ENCODE measurements at places on chromosomes 5 and 9.

GRCh38 chr5:76958991-76959767 is 6.3 kb downstream of the CRHBP start:
- H3K4me3 ChIP-seq: no peak overlapping the region
- peaks cover 5% of the 10 kb centered on the region for H3K4me1 ChIP-seq
- H3K36me3 ChIP-seq: no peaks in the 10 kb centered on the region
- no peak overlapping the region for H3K27ac ChIP-seq
- DNase-seq: no peak
- peaks cover 13% of the 10 kb centered on the region for H3K27me3 ChIP-seq

DNA sequence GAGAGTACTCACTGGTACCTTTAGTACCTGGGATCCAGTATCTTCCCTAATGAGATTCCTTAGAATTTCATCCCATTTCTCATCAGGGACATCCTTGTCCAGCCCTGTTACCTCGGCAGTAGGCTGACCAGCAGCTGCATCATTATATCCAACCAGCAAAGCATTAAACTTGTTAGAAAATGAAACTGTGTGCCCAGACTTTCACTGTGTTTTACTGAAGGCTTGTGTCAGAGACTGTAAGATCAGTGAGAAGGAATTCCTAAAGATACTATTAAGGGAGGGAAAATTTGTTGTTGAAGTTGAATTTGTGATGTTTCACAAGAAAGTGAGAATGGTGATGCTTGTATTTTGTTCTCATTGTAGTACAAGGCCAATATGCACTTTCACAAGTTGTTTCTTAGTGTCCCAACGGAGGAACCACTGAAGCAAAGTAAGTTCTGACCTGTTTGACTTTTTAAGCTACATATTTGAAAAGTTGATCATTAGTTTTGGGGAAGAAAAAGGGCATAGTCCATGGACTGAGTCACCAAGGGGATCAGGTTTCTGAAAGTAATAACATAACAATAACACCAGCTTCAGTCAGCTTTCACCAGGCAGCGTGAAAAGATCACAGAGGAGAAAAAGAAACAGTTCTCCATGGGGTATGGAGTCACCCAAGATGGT is 48.8 kb downstream of the GRAMD2B start:
- H3K4me1 ChIP-seq: no peaks in the 10 kb centered on the region
- no peak overlapping the region for H3K4me3 ChIP-seq
- no peak overlapping the region for H3K27ac ChIP-seq
- H3K27me3 ChIP-seq: no peaks in the 10 kb centered on the region
- H3K36me3 ChIP-seq: peaks cover 14% of the 10 kb centered on the region

DNA sequence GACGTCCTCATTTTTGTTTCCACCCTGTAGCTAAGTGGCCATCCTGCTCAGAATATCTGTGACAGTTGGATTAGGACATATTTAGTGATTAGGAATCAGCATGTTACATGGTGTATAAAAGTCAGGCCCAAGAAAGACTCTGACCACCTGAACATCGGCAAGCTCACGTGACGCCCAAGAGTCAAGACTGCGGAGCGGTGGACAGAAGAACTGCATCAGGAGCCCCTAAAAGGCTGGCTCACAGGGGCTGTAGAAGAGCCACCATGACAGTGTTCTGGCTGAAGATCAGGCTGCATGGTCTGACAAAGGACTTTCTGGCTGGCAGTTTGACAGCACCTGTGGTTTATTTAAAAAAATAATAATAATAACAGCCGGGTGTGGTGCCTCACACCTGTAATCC is 185.3 kb downstream of the AUH start:
- DNase-seq: no peak
- H3K27ac ChIP-seq: no peak overlapping the region
- H3K27me3 ChIP-seq: no peaks in the 10 kb centered on the region
- H3K4me1 ChIP-seq: peaks cover 21% of the 10 kb centered on the region

DNA sequence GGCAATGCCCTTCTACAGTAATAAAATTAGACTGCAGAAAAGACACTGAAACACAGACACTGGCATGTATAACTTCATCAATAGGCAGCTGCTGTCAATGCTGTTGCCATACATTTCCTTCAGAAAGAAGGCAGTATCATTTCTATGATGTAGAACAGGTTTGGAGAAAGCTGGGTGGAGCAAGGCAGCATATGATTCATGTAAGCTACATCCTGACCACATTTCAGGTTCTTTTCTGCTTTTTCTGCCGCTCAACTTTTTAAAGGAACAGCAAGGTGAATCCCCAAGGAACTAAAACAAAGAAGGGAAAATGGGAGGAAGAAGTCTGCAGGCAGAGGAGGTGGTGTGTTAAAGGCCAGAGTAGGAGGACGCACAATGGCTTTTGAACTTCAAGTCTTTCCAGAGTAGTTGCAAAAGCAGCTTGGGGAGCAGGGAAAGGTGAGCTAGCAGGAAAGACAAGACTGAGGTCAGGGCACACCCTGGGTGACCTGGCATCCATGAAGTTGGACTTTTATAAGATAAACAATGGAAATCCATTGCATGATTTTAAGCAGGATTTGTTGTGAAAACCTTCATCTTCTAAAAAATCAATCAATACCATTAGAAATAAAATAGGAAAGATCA is 142.1 kb downstream of the MED10 start:
- H3K27ac ChIP-seq: no peak overlapping the region
- no peaks in the 10 kb centered on the region for H3K27me3 ChIP-seq
- no peaks in the 10 kb centered on the region for H3K4me1 ChIP-seq
- no peaks in the 10 kb centered on the region for H3K36me3 ChIP-seq
- DNase-seq: no peak

- H3K4me1 ChIP-seq: no peaks in the 10 kb centered on the region
- H3K36me3 ChIP-seq: no peaks in the 10 kb centered on the region
- H3K4me3 ChIP-seq: no peak overlapping the region
- no peaks in the 10 kb centered on the region for H3K27me3 ChIP-seq
- no peak overlapping the region for H3K27ac ChIP-seq
Measured at GRCh38 chr5:10019236-10019635, 230.5 kb downstream of the ATPSCKMT start.

DNA sequence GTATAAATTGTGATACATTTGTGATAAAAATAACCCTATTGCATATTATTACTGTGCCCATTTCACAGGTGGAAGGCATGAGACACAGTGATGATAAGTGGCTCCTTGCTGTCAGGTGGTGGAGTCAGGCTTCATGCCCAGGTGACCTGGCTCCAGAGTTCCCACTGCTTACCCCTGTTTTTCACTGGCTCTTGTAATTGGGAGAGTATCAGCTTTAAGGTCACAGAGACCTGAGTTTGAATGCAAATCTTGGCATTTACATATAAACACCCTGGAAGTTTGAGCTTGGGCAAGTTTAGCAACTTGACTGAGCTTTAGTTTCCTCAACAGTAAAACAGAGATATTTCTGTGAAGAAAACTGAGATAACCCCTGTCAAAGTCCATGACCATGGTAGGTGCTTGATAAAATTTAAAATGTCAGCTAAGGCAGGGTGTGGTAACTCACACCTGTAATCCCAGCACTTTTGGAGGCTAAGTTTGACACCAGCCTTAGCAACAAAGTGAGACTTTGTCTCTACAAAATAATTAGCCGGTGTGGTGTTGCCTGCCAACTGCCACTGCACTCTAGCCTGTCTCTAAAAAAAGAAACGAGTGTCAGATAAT is 29.2 kb downstream of the MAT2B start:
- no peaks in the 10 kb centered on the region for H3K4me1 ChIP-seq
- no peaks in the 10 kb centered on the region for H3K36me3 ChIP-seq
- no peak overlapping the region for H3K27ac ChIP-seq
- no peaks in the 10 kb centered on the region for H3K27me3 ChIP-seq
- no peak overlapping the region for H3K4me3 ChIP-seq

GRCh38 chr5:149261246-149261645 is 10.4 kb upstream of the AFAP1L1 start:
- H3K27me3 ChIP-seq: no peaks in the 10 kb centered on the region
- no peak overlapping the region for H3K27ac ChIP-seq
- no peak overlapping the region for H3K4me3 ChIP-seq
- H3K4me1 ChIP-seq: peaks cover 8% of the 10 kb centered on the region

DNA sequence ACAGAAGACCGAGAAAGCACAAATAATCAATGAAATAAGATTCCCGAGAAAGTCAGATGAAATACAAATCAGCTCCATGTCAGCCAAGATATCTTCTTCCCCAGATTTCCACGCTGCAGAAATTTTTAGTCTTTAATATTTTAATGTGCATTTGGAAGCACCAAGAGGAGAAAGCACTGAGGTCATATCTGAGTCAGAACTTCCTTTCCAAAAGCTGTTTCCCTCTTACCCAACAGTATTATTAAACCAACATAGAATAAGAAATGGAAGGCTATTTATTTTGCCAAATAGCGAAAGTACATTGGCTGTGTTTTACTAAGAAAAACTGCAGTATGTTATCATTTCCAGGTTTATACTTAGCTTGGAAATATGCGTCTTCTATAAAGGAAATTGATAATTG is 772.1 kb upstream of the CDH9 start:
- H3K4me1 ChIP-seq: no peaks in the 10 kb centered on the region
- no peaks in the 10 kb centered on the region for H3K27me3 ChIP-seq
- no peak for DNase-seq
- no peak overlapping the region for H3K27ac ChIP-seq
- no peak overlapping the region for H3K4me3 ChIP-seq

GRCh38 chr9:79353856-79354520 is 217.8 kb upstream of the TLE4 start:
- H3K4me3 ChIP-seq: no peak overlapping the region
- no peaks in the 10 kb centered on the region for H3K27me3 ChIP-seq
- H3K27ac ChIP-seq: no peak overlapping the region
- no peaks in the 10 kb centered on the region for H3K4me1 ChIP-seq

DNA sequence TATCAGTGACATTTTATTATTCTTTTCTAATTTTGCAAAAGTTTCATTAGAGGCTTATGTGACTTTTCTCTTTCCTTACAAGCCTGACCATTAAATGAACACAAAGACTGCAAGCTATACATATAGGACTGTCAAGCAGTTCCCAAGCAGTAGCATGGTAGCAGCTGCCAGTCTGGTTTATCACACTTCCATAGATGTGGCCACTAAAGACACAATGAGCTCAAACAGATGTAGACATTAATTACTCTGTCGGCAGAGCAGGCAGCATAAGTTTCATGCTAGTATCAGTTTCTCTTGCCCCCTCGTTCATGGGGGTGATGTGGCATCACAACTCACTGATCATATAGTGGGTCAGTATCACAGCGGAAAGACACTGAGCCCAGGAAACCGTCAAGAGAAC is 89.5 kb downstream of the CDH10 start:
- H3K27me3 ChIP-seq: no peaks in the 10 kb centered on the region
- H3K27ac ChIP-seq: no peak overlapping the region
- H3K36me3 ChIP-seq: no peaks in the 10 kb centered on the region
- no peak overlapping the region for H3K4me3 ChIP-seq
- H3K4me1 ChIP-seq: no peaks in the 10 kb centered on the region
- DNase-seq: no peak

DNA sequence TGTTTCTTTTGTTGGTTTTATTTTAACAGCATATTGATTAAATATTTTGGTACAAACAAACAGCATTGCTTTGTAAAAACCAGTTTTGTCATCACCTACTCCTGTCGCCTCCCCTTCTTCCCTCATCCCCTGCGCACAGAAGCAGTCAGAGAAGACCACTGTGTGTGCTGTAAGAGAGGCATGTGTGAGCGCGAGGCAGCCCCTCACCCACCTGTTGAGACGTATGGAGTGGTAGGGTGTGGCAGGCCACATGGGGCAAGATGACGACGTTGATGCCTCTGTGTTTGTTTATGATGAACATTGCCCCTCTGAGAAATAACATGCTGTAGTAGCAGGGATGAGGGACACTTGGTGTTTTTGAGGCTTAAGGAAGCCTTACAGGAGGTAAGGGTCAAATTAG is 71.3 kb downstream of the GPR21 start:
- H3K4me3 ChIP-seq: no peak overlapping the region
- no peak for DNase-seq
- no peak overlapping the region for H3K27ac ChIP-seq
- no peaks in the 10 kb centered on the region for H3K4me1 ChIP-seq
- H3K27me3 ChIP-seq: no peaks in the 10 kb centered on the region

GRCh38 chr5:74328221-74328630 is 312.3 kb downstream of the ENC1 start:
- DNase-seq: no peak
- H3K27me3 ChIP-seq: no peaks in the 10 kb centered on the region
- H3K27ac ChIP-seq: no peak overlapping the region
- no peak overlapping the region for H3K4me3 ChIP-seq
- peaks cover 9% of the 10 kb centered on the region for H3K4me1 ChIP-seq
- no peaks in the 10 kb centered on the region for H3K36me3 ChIP-seq

DNA sequence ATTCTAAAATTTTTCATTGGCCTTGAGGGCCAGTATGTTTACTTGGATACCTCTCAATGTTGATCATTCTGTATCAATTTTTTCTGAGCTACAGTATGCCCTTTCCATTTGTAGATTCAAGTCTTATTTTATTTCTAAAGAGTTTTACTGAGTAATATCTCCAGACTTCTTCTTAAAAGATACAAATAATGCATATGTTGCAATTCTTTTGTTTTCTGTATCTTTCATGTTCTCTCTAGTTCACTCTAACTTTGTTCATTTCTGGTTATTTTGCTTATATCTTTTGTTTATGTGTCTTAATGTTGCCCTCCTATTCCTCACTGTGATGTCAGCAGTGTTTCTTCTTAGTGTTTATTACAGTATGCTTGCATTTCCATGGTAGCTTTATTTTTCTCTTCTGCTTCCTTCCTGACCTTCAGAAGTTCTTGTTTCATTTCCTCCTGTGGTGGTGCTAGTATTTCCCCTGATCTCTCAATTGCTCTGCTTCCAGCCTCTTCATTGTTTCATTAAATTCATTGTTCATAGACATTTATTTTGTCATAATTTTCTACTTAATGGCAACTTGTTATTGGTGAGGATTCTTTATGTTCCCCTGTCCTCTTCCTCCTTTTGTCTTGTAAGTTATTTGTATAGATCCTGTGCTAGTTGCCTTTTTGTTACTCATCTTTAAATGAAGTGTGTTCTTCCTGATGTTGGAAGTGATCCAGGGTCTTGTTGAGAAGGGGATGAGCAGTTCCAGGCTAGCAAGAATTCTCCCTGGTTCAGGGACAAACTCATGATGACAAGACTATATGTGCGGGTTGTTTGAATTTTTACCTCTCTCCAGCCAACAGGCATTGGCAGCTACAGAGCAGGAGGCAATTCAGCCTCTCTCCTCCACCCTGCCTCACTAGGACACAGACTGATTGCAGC is 160.8 kb downstream of the DEPDC1B start:
- no peak overlapping the region for H3K4me3 ChIP-seq
- no peak overlapping the region for H3K27ac ChIP-seq
- H3K4me1 ChIP-seq: no peaks in the 10 kb centered on the region

DNA sequence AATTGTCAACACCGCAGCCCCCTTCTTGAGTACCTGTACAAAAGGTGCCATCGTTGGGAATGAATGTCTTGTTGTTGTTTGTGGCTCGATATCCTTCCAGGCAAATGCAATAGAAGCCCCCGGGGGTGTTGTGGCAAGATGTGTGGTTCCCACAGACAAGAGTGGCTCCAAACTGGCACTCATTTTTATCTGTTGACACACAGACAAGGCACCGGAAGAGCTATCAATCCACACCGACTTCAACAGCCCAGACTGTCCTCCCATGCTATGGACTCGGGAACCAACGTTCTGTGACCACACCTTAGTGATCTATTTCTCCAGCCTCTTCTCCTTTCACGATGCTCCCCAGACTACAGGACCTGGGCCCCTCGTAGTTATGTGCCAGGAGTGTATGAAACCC is 25.9 kb downstream of the SUSD1 start:
- no peak overlapping the region for H3K4me3 ChIP-seq
- peaks cover 4% of the 10 kb centered on the region for H3K36me3 ChIP-seq
- DNase-seq: no peak
- H3K27ac ChIP-seq: no peak overlapping the region
- no peaks in the 10 kb centered on the region for H3K4me1 ChIP-seq

Data from CD4-positive, alpha-beta T cell (primary cell).